ENCODE measurements at places on chromosomes 6 and 20.

DNA sequence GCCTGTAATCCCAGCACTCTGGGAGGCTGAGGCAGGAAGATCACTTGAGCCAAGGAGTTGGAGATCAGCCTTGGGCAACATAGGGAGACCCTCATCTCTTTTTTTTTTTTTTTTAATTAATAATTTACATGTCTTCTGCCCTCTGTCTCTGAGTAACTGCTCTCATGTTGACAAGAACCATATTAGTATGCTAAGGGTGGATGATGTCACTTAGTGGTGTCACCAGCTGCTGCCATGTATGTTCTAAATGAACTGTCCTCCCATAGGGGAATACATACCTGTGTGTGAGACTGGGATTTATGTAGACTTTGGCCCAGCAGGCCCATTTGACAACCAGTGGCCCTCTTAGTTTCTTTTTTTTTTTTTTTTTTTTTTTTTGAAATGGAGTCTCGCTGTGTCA lies 65.6 kb downstream of the SCAND1 start:
- no peak for DNase-seq

- DNase-seq, result no peak
Measured at GRCh38 chr6:56838016-56838555, 116.8 kb upstream of the BEND6 start.

- DNase-seq, result no peak
Measured at GRCh38 chr6:161498359-161498758, 224.5 kb upstream of the AGPAT4 start.

DNA sequence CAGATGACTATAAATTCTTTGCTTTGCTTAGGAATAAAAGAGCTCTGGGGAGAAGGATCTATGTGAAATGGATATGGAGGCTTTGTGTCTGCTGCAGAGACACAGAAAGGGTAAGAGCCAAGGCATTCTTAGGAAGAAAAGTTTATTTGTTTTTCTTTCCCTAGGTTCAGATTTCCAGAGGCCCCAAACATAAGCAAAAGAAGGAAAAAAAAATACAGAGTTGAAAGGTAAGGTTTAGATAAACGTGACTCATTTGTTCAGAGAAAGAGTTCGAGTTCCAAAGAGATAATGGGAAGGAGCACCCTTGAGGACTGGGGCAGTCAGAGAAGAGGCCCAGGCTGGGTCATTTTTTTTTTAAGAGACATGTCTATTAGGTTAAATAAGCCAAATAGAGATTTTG lies 27.4 kb upstream of the BMP5 start:
- DNase-seq, result no peak

DNA sequence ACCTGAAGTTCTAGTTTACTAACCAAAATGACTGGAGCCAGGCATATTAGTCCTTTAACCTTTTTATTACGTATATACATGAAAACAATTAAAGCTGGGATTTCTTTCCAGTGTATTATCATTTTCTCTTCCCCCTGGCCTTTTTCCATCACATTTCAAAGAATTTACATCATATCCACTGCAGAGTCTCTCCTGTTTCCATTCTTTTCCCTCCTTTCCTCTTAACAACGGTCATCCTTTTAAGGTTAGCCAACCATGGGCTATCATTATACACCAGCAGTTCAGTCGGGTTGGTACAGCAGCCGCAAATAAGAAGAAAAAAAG lies 104.6 kb downstream of the TFAP2A start:
- no peak for DNase-seq

DNA sequence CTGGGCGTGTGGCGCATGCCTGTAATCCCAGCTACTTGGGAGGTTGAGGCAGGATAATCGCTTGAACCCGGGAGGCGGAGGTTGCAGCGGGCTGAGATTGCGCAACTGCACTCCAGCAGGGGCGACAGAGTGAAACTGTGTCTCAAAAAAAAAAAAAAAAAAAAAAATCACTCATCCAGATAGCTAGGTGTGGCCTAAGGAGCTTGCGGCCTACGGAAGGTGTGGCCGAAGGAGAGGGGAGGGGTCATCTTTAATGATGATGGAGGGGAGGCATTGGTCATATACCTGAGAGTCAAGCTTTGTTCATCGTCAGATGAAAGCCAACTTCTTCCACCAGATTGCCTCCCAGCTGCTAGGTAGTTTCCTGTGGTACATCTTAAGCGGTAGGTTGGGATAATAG lies 801 bp upstream of the PPARD start:
- no peak for DNase-seq

GRCh38 chr6:107353773-107354382 lies 105.5 kb downstream of the PDSS2 start:
- DNase-seq, result no peak

DNA sequence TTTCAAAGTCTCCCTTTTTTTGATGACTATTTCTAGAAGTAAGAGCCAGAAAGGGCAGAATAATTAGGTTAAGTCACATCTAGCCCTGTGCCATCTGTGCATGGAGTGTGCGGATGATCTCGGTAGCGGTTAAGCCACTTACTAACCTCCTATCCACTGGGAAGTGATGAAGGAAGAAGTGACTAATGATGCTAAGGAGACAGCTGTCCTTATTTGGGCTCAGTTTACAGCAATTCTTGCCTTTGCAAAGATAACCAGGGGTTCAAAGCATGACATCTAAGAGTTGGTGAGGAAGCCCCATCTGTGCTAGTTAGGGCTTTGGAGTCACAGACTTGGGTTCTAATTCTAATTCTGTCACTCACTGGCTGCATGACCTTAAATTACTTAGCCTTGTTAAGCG lies 62.4 kb upstream of the RREB1 start:
- DNase-seq, result no peak

DNA sequence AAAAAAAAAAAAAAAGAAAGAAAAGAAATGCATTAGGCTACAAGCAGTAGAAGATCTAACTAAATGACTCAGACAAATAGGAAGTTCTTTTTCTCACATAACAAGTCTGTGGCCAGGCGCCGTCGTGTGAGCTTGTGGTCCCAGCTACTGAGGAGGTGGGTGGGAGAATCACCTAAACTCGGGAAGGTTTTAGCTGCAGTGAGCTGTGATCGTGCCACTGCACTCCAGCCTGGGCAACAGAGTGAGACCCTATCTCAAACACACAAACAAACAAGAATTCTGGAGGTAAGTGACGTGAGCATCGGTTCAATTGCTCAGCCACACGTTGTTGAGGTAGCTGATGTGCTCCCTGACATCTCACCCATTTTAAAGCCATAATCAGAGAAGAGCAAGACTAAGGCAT lies 37.9 kb upstream of the SLC23A2 start:
- DNase-seq, result no peak

DNA sequence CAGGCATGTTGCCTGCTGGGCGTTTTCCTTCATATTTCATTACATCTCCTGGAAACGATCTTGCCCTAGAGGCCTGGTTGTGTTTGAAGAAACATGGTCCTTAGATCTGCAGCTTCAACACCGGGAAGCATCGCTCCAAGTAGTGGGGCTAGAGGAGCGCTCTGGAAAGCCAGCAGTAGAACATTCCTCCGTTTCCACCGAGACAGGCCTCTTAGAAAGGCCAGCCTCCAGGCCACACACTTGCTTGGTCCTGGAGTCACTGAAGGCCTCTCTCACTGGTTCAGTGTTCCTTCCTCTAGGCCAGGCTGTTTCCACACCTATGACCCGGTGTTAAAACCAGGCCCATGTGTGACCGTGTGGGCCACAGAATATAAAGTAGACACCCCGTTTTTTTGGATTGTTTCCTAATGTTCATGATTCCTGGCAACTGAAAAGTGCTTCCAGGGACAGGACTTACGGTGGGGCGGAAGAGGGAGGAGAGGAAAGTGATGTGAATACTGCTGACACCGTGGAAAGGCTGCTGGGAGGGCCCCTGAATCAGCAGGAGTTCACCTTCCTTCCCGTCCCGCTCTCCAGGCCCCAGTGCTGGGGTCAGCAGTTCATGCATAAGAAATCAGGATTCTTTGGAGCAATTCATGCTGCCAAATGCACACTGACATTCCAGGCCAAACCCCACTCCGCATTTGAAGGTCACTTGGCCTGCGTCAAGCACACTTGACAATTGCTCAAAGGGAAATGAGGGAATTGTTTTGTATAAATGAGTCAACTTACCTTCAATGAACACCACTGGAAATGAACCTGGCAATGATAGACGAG lies 83.8 kb downstream of the IYD start:
- no peak for DNase-seq

Data from GM19239 (cell line).